Ovary (tissue), 10 donors: ENCODE measurements at places on chromosomes 12 and 14. TPM values are rescaled to one million over a fixed set of nuclear protein-coding genes. Genes with fewer than 3 reads are reported as not detected.

DNA sequence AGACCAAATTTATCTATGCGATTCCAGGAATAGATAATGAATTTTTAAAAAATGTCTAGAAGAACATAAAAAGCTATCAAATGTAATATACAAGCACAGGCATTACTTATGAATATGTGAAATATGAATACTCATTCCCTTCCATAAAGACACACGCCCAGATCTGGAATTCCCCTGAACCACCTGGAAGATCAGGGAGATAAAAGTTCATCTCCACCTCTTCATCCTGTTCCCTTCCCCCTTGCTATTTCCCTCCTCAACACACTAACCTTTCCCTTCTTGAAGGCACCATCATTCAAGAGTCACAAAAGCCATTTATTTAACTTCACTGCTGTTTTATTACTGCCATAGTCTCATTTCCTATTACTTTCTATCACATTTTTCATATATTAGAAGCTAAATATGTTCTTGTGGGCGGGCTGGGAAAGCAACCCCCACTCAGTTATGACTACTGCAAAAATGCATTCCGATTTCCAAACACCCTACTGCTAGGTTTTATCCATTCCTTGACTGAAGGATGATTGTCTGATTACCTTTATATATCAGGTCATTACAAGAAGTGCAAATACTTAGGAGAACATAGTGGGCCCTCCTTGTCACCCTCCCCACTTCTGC is 16.1 kb downstream of the FGD6 start:
- no peak for DNase-seq
- H3K36me3 ChIP-seq, result no peaks in the 10 kb centered on the region
- no peaks in the 10 kb centered on the region for H3K27me3 ChIP-seq
- H3K4me1 ChIP-seq, result peaks cover 21% of the 10 kb centered on the region

Gene TAS2R43
- 0.50 TPM for polyA plus RNA-seq

Gene NOVA1
- 4.0 TPM for polyA plus RNA-seq

- no peaks in the 10 kb centered on the region for H3K27me3 ChIP-seq
- H3K36me3 ChIP-seq, result no peaks in the 10 kb centered on the region
- H3K27ac ChIP-seq, result no peak overlapping the region
Observed at GRCh38 chr14:91125801-91126200, 11.9 kb downstream of the DGLUCY start.

- H3K27ac ChIP-seq, result no peak overlapping the region
- no peaks in the 10 kb centered on the region for H3K4me1 ChIP-seq
- DNase-seq, result no peak
- H3K4me3 ChIP-seq, result no peak overlapping the region
- H3K36me3 ChIP-seq, result no peaks in the 10 kb centered on the region
Observed at GRCh38 chr12:94380507-94380906, 79.2 kb downstream of the CEP83 start.
